ENCODE measurements at places on chromosomes 2 and 18. TPM values are rescaled to one million over a fixed set of nuclear protein-coding genes. Genes with fewer than 3 reads are reported as not detected.

Gene MEIS1
- total RNA-seq, result 78.2 TPM

DNA sequence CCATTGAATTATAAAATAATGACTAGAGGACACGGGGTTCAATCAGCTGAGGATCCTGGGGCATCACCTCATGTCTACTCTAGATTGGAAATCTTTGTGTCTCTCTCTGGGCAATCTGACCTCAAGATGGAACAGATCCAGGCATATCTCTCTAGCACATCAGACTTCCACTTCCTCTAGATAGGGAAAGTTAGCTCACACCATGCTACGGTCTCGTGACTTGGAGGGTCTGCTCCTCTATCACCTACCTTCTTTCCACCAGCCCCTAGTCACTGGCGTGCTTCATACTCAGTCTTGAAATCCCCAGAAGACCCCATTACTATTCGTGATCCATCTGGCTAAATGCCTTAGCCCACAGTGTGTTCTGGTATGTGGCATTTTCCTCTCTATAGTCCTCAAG, 148.8 kb downstream of the ANKRD44 start:
- DNase-seq, result no peak

Gene FLACC1
- total RNA-seq, result 1.2 TPM

Gene TGFA
- total RNA-seq, result not detected

Gene CABYR
- 7.3 TPM for total RNA-seq

Gene VSNL1
- 0.90 TPM for total RNA-seq

Gene TRABD2A
- total RNA-seq, result 0.33 TPM

GRCh38 chr2:10285556-10286198, 17.0 kb upstream of the HPCAL1 start:
- DNase-seq, result peak; percentile 45

Gene IHH
- not detected for total RNA-seq

- DNase-seq, result peak; percentile 18
These were observed 66.7 kb downstream of the PTPN4 start for GRCh38 chr2:119826370-119826961.

Data from fibroblast of the aortic adventitia (primary cell).